ENCODE measurements at places on chromosomes 6 and 20.
A peak's percentile ranks its signal among the peaks of the same experiment; 100 is the strongest.

GRCh38 chr20:64268174-64268573 lies 12.6 kb downstream of the PCMTD2 start:
- no peak for DNase-seq

GRCh38 chr6:27136978-27137814 lies 110.3 kb upstream of the PRSS16 start:
- no peak for DNase-seq

DNA sequence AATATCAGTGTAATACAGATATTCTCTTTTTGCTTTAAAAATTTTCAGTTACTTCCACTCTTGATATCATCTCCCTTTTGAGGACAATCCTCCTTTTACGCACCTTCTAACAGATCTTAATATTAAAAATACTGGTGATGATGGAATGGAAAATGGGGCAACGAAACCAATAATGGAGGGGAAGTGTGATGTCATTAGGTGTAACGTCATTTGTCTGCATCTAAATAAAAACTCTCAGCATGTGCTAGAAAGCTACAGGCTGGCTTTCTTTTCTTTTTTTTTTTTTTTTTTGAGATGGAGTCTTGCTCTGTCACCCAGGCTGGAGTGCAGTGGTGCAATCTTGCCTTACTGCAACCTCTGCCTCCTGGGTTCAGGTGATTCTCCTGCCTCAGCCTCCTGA lies 66.5 kb downstream of the IYD start:
- no peak for DNase-seq

GRCh38 chr6:9699888-9700287 lies 715.0 kb downstream of the TFAP2A start:
- no peak for DNase-seq

- no peak for DNase-seq
Observed at GRCh38 chr6:117075218-117075617, 190.1 kb upstream of the VGLL2 start.

GRCh38 chr6:45786355-45786781 lies 229.3 kb downstream of the CLIC5 start:
- no peak for DNase-seq

DNA sequence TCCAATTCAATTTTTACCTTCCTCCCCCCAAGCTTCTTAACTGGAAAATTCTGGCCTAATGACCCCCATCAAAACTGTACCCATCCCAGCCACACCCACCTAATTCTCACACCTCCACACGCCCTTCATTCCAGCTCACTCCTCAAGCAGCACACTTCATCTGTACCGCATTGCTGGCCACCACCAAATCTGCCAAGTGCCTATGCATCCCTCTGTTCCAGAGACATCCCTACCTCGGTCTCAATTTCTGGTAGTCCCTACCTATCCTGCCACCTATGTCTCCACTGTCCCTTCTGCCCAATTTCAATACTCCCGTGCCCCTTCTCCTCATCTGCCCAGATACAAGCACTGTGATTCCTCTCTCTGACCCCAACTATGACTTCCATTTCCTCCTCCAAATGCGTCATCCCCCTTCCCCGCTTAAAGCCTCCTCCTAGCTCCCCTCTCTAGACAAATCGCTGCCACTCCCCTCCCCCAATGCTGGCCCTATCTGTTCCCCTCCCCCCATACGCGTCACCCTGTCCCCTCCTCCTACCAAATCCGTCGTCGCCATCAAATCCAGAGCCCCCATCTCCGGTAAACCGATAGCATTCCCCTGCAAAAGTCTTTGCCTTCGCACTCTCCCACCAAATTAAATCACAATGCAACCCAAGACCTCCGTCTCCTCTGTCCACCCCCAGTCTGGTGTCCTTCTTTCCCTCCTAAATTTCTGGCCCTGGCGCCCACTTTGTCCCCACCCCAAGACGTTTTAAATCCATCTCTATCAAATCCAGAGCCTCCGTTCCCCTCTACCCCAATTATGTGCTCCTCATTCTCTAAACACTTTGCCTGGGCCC lies 1.2 kb downstream of the MTCH1 start:
- no peak for DNase-seq

- DNase-seq = no peak
Observed at GRCh38 chr6:105988812-105989577, 97.1 kb upstream of the PRDM1 start.

DNA sequence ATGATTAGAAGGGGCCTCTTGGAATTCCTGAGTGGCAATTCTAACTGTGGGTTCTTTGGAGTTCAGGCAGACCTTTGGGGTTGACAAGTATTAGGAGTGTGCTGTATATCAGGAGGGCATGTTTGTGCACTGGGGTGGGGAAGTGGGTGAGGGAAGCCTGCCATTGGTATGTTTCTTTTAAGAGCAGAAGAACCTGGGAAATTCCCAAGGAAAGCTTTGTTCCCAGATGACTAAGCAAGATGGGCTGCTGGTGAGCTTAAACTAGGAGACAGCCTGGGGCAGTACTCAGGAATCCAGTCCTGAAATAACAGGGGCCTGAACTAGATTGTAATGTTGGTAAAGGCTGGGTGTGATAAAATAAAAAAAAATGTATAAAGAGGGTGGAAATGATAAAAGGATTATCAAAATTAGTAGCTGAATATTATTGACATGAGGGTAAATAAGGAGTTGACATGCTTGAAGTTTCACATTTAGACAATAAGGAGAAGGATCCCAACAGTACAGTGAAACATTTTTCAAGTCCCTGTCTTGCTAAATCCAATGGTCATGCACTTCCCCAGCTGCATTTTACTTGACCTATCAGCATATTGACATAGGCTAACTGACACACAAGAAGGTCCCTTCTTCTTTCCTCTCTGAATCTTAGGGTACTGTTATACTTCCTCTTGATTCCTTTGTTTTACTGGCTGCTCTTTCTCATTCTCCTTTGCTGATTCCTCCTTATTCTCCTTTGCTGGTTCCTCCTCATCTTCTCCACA lies 18.4 kb upstream of the IFNGR1 start:
- DNase-seq = peak; percentile 71

- DNase-seq = no peak
Observed at GRCh38 chr6:28638787-28639430, 113.2 kb downstream of the GPX5 start.

- no peak for DNase-seq
Observed at GRCh38 chr6:15090745-15091384, 155.0 kb upstream of the JARID2 start.

DNA sequence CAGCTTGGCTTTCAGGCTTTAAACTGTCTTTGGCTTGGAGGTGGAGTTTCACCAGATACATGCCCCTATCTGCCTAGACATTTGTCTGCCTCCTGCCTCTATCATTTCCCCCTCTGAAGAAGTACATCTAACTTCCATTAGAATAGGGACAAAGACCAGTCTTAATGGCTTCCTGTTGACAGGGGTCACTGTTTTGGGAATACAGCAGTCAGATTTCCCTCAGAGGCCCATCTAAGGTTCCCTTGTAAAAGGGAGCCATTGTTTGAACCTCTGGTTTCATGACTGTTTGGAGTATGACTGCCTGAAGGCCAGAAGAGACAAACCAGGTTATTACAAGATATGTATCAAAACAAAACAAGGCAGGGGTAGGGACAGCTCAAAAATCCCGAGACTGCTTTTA lies 665.7 kb upstream of the GJE1 start:
- DNase-seq = no peak

DNA sequence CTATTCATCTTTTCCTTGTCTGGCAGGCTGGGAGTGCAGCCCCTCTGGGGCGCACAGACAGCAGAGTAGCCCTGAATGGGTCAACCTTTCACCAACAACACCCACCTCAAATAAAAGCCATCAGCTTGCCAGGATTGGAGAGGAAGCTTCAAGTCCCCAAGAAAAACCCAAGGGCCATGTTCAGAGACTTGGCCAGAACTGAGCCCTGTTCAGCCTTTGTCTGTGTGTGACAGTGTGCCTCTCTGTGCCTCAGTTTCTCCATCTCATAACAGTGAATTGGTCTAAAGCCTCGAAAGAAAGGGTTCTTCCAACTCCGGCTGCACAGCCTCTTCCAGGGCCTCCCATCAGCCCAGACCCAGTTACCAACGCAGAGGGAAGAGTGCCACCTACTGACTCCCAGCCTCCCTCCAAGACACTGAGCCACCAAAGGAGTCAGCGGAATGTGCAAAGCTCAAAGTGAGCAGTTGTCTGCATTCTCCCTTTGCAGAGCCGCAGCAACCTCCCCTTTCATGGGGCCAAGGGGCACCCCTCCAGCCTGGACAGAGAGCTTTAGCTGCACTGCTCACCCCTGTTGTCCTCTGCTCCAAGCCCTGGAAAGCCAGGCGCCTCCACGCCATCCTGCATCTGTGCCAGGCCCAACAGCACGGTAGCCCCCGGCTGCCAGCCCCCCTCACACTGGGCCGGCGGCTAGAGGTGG lies 82.7 kb upstream of the TOP1 start:
- no peak for DNase-seq

DNA sequence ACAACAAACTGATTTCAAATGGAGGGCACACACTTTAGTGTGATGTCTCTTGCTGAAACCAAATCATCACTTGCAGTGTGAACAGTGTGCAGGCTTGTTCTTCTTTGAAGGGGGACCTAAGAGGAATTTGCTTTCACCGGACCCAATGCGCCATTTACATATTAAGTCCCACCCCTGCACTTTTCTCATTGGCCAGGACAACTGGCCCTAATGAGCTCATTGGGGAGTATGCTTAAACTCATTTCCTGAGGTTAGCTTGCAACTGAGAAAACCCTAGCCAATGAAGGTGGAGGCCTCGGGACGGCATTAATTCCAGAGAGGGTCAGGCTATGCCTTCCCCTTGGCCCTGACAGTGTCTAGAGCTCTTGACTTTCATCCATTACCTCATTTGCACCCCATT lies 58.7 kb downstream of the VEGFA start:
- no peak for DNase-seq

GRCh38 chr6:116395647-116396046 lies 24.9 kb downstream of the DSE start:
- DNase-seq = no peak

GRCh38 chr6:19472850-19473249 lies 364.3 kb upstream of the ID4 start:
- DNase-seq = no peak

DNA sequence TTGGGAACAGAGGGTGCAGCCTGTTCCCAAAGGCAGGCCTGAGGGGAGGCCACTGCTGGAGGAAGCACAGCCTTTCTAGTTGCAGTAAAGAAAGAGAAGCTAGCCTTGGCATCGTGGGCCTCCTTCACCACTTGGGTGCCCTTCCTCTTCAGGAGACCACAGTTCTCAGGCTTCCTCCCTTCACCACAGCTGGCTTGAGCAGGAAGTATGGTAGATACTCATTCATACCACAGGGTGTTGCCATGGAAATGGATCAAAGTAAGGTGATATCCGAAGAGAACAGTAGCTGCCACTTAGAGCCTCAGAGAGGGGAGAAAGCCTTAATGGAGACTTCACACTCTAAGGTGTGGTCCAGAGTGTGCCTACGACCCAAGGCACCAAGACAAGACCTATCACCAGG lies 120.4 kb upstream of the RIPOR2 start:
- no peak for DNase-seq

GRCh38 chr20:9417665-9418064 lies 96.7 kb upstream of the LAMP5 start:
- DNase-seq = no peak

DNA sequence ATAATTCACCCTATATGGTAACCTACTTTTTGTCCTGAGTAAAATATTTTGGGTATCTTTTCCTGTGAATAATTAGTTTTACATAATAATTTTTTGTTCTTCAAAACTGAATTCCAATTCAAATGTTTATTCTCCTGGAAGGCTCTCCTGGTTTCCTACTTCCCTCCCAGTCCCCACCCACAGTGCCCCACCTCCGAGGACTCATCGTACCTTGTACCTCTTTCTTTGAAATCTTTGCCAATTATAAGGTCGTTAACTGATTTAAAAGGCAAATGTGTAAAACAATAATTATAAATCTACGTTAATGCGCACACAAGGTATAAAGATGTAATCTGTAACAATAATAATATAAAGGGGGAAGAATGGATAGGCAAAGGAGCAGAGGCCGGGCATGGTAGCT lies 40.5 kb upstream of the VEGFA start:
- DNase-seq = peak; percentile 3

GRCh38 chr20:21273755-21274386 lies 29.3 kb upstream of the XRN2 start:
- no peak for DNase-seq

GRCh38 chr6:87481931-87482330 lies 9.2 kb downstream of the SLC35A1 start:
- DNase-seq = no peak

DNA sequence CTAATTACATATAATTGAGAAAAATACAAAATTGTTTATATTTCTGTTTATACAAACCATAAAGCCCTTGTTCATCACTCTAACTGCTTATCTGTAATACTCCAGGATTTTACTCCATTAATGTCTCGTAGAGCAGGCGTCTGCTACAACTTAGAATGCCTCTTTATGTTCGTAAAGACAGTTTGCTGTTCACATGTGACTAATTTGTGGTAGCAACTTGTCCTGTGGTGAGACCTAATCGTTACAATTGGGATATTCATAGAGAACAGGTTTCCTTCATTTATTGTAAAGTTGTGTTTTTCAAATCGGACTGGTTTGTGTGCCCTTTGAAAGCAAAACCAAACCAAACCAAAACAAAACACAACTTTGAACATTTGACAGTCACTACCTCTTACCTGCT lies 149.7 kb downstream of the ASCC3 start:
- no peak for DNase-seq

GRCh38 chr20:50140339-50140859 lies 13.1 kb downstream of the PEDS1 start:
- no peak for DNase-seq

DNA sequence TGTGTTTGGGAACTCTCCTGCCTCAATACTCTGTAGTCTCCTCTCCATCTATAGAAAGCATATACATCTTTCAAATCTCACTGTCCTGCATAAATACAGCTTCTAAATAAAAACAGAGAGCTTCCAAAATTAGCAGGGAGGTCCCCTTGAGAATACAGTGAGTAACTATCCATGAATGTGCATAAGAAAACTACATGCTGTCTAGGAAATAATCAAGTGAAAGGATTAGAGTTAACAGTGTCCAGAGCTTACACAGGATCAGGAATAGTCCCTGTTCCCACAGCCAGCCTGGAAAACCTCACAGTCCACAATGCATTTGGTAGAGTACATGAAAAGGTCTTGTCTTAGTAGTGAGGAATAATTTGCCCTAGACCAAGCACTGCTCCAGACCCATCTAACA lies 123.0 kb upstream of the POU3F2 start:
- no peak for DNase-seq

DNA sequence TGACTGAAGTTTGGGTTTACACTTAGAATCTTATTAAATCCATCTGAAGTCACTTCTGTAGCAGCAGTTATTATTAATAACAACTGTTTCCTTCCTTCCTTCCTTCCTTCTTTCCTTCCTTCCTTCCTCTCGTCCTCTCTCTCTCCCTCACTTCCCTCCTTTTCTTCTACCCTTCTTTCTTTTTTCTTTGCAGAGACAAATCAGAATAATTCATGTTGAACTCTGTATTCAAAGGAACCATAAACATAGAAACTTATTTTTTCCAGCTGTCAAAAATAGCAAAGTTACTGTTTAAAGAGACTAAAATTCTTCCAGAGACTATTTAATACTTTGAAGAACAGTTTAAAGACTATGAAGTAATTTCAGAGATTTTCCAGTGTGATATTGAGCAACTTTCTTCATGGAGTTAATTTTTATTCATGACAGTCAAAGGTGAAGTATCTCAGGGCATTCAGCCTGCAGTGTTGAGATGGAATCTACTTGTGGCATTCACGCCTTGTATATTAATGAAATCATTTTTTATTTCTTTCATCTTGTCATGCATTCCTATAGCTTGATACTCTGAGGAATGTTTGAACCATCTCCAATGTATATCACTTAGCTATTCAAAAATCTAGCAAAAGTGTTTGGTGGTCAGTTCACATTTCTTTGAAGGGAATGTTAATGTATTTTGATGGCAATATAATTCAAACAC lies 109.7 kb downstream of the BCAS1 start:
- no peak for DNase-seq

- DNase-seq = no peak
Observed at GRCh38 chr6:92231171-92231701, 1188.1 kb downstream of the EPHA7 start.
